ENCODE measurements at places on chromosomes 1 and 21.

- no peak for DNase-seq
Observed at GRCh38 chr1:205423814-205424399, 2.1 kb upstream of the LEMD1 start.

- DNase-seq, result no peak
Observed at GRCh38 chr1:228794810-228795209, 59.5 kb downstream of the RHOU start.

DNA sequence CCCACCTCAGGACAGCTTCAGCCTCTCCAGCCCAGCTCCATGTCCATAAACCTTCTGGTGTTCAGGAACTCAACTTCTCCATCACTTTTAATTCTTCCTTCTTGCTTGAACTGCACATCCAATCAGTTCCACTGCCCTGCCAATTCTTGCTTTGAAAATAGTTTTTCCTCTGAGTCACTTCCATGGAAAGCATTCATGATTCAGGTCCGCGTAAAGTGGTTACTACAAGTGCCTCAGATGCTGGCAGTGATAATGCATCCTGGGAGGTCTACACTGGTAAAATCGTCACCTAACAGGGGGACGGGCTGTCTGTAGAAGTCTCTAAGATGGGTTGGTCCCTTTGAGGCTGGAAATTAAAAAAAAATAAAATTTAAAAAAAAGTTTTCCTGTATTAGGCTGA, 25.9 kb upstream of the RCAN1 start:
- DNase-seq, result no peak

DNA sequence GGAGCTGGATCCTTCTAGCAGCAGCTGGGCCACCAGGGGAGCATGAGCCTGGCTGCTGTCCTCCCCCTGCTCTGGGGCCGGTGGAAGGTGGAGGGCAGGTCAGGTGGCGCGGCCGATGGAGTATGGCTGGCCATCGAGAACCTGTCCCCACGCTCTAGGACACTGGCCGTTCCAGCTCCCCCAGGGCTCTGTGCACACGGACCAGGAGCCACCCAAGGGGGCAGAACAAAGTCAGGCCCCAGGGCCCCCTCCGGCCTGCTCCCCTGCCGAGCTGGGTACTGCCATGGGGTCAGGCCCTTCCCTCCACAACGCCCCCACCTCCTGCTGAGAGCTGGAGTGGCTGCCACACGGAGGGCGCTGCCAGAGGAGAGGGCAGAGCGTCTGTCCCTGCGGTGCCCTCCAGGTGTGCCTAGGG, 4.5 kb upstream of the PLCH2 start:
- no peak for DNase-seq

GRCh38 chr1:109933856-109934711, 23.4 kb downstream of the CSF1 start:
- no peak for DNase-seq

- DNase-seq, result no peak
Observed at GRCh38 chr1:225364439-225364838, 63.4 kb downstream of the LBR start.

GRCh38 chr1:151147132-151147503, 687 bp upstream of the SEMA6C start:
- DNase-seq, result no peak

GRCh38 chr1:223207293-223208066, 64.4 kb upstream of the TLR5 start:
- no peak for DNase-seq

- DNase-seq, result peak; percentile 66
Observed at GRCh38 chr1:1402072-1402900, 3.2 kb upstream of the CCNL2 start.
